ENCODE measurements at places on chromosomes 2 and 18.
A peak's percentile ranks its signal among the peaks of the same experiment; 100 is the strongest.

DNA sequence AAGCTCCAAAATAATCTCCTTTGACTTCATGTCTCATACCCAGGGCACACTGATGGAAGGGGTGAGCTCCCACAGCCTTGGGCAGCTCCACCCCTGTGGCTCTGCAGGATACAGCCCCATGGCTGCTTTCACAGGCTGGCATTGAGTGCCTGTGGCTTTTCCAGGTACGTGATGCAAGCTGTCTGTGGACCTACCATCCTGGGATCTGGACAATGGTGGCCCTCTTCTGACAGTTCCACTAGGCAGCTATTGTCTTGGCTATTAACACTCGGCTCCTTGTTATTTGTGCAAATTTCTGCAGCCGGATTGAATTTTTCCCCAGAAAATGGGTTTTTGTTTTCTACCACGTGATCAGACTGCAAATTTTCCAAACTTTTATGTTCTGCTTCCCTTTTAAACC is 634.2 kb downstream of the TSN start:
- no peak for DNase-seq

DNA sequence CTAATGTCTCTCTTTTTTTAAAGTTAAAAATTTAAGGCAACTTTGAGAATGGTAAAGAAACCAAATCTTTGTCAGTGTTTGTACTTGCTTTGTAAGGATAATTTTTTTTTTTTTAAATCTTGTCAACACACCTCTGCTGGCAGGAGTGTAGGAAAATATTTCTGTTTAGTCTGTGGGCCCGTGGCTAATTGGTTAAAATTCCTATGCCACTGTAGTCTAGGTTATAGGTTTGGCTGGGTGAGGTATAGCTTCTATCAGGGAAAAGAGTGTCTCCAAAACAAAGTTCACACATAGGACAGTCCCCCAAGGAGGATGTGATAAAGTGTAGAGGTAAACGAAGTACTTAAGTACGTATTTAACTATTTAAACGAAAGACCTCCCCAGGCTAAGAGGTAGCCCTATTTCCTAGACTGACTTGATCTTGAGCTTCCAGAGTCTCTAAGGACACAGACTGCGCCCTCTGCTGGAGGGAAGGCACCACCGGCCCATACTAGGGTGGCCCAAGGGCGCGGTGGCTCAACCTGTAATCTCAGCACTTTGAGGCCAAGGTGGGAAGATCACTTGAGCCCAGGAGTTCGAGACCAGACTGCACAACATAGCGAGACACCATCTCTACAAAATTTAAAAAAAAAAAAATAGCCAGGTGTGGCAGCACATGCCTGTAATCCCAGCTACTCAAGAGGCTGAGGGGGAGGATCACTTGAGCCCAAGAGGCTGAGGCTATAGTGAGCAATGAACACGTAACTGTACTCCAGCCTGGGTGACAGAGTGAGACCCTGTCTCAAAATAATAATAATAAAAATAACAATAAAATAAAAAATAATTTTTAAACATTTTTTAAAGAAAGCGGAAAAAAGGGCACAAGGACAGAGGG is 8.9 kb downstream of the TEX44 start:
- DNase-seq = peak; percentile 63

DNA sequence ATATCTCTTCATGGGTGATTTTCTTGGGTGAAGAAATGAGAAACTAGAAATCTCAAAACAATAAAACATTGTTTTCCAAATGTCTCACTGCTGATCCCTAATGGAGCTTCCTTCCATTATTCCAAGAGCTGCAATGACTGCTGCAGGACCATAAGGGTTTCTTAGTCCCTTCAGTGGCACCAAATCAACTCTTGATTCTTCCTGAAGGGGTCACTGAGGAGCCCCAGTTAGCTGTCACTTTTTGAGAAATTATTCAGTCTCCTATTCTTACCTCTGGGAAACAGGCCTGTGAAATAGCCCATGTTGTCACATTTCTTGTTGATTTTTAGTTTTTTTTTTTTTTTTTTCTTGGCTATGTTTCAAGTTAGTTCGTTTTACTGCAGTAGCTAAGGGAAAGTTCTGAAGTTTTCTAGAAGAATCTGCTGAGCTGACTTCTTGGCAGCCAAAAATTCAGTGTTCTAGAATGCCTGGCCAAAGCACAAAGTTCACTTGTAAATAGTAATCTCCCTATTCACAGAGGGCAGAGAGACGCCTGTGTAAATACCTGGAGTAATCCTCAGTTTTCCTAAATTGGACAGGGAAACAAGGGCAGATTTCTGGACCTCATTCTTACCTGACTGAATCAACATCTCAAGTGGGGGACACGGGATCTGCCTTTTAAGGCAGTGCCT is 480.0 kb downstream of the RIT2 start:
- DNase-seq = no peak

DNA sequence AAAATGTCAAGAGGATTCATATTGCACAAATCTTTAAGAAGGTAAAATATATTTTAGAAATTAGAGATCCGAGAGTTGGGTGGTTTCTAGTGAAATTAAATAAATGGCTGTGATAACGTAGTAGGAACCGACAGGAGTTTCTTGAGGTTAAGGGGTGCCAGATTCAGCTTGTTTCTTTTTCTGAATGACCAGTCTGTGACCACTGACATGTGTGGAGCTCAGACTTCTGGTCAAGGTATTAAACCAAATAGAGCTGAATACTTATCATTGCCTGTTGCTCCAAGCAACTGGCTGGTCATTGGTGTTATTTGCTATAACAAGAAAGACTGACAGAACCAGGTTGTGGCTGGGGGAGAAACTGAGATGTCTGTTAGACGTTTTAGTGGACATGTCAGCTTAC is 408.2 kb upstream of the HS6ST1 start:
- DNase-seq = no peak

GRCh38 chr2:54597153-54597848 is 126.2 kb upstream of the EML6 start:
- DNase-seq = peak; percentile 38

GRCh38 chr2:196836440-196836839 is 27.3 kb upstream of the C2orf66 start:
- DNase-seq = peak; percentile 8

- DNase-seq = no peak
Measured at GRCh38 chr2:37880551-37880950, 44.5 kb upstream of the RMDN2 start.

- no peak for DNase-seq
Measured at GRCh38 chr2:45974762-45975408, 322.3 kb upstream of the EPAS1 start.

DNA sequence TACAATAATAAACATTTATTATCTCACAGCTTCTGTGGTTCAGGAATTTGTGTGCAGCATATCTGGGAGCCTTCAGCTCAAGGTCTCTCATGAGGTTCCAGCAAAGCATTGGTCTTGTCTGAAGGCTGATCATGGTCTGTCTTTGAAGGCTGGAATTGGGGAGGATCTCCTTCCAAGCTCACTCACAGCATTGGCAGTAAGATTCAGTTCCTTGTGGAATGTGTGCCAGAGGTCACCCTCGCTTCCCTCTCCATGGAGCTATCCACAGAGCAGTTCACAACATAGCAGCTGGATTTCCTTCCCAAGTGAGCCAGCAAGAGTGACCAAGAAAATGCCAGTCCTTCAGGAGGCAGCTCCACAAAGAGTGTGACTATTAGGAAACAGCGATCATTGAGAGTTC is 202.2 kb upstream of the ST6GAL2 start:
- no peak for DNase-seq

- peak; percentile 94 for DNase-seq
Measured at GRCh38 chr2:9311488-9311887, 104.9 kb downstream of the ASAP2 start.

DNA sequence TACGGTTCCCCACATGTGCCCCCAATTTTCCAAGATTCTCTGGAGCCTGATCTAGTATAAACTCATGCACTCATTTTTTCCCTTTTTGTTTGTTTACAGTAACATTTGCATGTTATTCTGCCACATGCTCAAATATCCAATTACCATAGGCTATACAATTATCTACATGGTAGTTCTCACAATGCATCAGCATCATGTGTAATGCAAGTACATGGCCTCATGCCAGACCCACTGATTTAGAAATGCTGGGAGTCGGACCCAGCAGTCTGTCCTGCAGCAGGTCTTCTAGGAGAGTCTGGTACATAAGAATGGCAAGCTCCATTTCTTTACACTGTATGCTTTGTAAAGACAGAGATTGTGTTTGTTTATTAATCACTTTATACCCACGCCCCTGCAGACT is 107.7 kb downstream of the CBLN2 start:
- DNase-seq = no peak

DNA sequence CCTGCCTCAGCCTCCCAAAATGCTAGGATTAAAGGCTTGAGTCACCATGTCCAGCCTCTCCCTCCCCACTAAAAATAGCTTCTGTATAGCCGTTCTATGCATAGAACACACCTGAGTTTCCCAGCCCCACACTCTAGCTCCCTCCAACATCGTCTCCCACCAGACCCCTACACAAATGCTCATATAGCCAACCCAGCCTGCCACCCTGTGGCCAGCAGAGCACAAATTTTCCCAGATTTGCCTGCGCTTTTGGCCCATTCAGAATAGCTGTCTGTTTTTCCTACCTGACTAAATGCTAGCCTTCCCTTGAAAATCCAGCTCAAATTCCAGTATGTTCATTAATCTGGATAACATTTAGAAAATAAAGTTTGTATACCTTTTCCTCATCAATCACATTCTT is 22.8 kb downstream of the TRABD2A start:
- no peak for DNase-seq

GRCh38 chr2:210128961-210129360 is 42.2 kb downstream of the KANSL1L start:
- DNase-seq = peak; percentile 3

- peak; percentile 89 for DNase-seq
Measured at GRCh38 chr2:219274361-219274921, 4.7 kb upstream of the DNAJB2 start.

DNA sequence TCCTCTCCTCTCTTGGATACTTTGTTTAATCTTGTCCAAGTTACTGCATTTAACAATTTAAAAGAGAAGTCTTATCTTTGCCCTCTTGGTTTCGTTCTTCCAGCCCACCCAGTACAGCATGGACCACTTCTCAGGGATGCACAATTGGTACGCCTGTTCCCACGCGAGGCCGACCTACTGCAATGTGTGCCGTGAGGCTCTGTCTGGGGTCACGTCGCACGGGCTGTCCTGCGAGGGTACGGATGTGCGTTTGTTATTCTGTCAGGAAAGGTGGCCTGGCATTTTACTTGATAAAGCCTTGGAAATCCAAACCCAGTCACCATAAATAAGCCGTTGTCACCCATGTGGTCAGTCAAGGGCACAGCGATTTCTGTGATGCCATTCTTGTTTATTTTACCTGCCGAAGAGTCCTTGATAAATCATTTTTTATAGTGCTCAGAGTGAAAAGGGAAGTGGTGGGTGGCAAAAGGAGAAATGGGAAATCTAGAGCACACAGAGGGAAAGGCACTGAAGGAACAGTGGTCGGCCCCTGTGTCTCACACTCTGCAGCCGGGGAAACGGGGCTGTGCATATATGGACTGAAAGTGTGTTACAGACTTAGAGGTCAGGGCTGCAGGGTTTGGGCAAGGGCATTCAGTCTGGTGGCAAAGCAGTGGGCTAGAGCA is 80.5 kb downstream of the DGKD start:
- no peak for DNase-seq

DNA sequence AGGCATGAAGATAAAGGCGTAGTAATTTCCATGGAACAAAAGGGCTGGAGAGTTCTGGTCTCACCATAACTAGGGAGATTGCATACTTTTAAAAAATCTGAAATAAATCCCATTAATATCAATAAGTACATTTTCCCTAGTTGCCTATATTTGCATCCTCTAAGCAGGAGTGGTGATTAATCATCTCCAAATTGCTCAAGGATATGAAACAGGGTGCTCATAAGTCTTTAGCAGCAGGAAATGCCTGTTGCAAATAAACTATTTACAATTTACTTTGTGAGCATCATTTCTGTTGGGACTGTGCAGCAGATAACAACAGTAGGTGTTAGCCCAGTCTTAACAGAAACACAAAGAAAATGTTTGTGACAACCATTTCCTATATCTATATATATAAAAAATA is 92.4 kb upstream of the TMEM178A start:
- no peak for DNase-seq
